ENCODE measurements at places on chromosomes 2 and 18.

GRCh38 chr2:33312355-33312754 is 164.1 kb upstream of the RASGRP3 start:
- no peak for DNase-seq

GRCh38 chr2:85537600-85538506 is 1.1 kb upstream of the MAT2A start:
- no peak for DNase-seq

DNA sequence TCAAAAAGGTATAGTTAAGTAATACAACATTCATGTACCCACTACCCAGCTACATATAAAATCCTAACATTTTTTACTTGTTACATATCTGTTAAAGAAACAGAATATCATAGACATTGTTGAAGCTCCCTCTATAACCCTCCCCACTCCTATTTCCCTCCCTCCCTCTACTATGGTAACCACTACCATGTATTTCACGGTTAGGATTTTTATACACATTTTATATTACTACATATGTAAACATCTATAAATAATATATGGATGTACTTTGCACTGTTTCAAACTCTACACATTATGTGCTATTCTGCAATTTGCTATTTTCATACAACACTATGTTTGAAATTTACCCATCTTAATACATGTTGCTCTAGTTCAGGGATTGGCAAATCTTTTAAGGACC is 36.3 kb downstream of the THOC1 start:
- no peak for DNase-seq

DNA sequence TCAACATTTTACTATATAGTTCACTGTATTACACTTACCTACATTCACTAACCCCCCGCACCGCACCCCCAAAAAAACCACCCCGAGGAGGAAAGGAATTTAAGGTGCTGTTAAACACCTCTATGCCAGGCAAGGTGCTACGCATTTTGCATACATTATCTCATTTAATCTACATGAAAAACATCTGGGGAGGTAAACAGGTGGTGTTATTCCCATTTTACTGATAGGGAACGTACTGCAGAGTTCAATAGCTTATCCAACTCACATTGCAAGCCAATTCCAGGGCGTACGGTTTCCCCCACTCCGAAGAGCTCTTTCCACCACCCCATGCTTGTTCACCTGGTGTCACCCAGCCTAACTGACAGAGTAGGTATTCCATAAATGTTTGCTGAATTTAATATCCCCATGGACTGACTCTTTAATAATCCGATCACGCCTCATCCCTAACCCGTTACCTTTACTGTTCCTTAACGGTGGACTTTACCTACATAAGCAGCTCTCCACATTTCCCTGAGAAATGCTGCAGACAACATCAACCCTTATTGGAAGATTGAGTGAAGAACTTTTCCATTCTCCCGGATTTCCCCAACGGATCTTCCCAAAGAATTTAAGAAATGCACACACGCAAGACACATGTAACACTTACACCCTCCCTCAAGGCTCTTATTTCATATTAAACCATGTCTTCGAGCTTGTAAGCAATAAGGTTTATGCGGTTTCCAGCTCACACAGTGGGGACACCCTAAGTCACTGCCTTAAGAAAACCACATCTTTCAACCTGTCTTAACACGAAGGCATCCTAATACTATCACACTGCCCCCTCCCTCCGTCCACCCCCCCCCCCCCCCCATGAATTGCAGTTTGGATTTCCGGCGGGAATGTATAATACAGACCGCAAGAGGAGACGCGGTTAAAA is 1.2 kb downstream of the RAPH1 start:
- DNase-seq = no peak

DNA sequence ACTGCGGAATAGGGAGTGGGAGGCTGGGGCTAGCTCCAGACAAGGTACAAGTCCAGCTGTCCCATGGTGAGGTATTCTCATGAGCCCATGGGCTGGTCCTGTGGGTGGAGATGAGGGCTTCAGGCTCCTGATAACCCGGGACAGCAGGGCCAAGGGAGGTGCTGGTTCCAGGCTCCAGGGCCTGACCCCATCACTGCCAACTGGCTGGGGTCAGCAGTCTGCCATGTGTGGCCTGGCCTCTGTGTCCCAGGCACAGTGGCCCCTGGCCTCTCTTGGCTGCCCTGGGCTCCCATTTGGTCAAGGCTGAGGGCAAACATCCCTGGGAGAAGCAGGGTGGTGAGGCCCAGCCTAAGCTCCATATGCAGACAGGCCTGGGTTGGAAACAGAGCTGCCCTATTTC is 966 bp upstream of the OXER1 start:
- no peak for DNase-seq

GRCh38 chr2:233474308-233475160 is 92.0 kb downstream of the USP40 start:
- no peak for DNase-seq

GRCh38 chr2:144671695-144672455 is 152.0 kb upstream of the ZEB2 start:
- DNase-seq = no peak

DNA sequence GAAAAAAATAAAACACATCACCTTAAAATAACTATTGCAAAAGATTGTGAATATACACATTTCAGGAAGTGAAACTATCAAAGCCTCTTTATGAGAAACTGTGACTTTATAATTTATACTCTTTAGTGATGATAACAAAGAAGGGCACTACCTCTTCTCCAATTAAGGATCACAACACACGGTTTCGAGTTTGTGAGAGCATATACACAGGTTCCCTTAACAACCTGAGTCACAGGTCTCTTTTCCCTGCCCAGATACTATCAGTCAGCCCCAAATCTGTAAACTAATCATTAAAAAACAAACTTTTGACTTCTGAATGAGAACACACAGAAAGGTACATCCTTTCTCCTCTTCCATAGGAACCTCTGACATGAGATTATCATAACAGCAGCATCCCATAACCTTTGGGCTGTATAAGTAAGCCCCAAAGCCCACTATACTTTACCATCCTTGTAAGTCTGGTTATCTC is 44.9 kb downstream of the PTPN2 start:
- DNase-seq = peak; percentile 13

- no peak for DNase-seq
Observed at GRCh38 chr18:8162802-8163201, 446.4 kb upstream of the RAB12 start.

- DNase-seq = no peak
Observed at GRCh38 chr2:235958221-235958930, 209.8 kb downstream of the GBX2 start.

GRCh38 chr2:11395389-11395788 is 51.0 kb upstream of the ROCK2 start:
- no peak for DNase-seq

- no peak for DNase-seq
Observed at GRCh38 chr2:127105656-127106456, 1.1 kb downstream of the BIN1 start.

DNA sequence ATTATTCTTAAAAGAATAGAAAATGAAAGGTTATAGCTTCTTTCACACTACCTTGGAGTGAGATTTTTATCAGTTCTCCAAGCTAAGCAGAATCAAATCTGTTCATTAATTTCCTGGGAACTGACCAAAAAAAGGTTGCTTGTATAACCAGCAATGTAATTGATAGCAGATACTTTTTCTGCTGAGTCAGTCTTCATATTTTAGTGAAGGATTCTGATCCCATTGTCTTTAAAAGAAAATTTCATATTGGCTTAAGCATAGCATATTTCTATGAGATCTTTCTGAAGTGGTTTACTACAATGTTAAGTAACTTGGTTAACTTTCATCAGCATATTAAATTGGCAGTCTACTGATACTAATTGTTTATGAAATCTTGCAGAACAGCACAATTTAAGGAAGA is 338.0 kb downstream of the TMX3 start:
- DNase-seq = no peak

DNA sequence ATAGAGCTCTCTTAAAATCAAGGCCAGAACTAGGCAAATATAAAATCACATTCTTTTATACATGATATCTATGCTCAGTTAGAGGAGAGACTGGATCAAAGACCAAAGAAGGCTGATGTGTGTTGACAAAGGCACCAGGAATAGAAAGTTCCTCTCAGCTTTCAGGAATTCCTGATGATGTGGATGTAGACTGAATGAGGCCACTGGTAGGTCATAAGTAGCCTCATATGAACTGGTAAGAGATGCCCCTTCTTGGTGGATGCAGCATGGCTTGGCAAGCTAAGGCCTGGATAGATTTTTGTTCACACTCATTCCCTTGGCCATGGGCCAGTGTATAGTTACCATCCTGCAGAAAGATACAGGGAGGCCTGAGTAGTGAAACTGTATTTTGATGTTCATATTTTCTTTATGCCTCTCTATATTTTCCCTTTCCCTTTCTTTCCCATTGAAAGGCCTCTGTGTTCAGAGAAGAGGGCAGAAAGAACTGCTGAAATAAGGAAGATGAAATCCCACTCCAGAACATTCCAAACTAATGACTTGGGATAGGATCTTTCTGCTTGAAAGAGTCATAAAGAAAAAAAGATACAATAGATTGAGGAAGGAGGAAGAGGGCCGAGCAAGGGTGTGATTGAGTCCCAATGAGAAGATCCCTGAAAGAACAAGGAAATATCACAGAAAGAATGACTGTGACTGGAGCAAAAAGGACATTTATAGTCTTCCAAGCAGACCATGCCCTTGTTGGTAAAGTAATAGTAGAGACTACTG is 2182.7 kb upstream of the PIK3C3 start:
- DNase-seq = no peak

DNA sequence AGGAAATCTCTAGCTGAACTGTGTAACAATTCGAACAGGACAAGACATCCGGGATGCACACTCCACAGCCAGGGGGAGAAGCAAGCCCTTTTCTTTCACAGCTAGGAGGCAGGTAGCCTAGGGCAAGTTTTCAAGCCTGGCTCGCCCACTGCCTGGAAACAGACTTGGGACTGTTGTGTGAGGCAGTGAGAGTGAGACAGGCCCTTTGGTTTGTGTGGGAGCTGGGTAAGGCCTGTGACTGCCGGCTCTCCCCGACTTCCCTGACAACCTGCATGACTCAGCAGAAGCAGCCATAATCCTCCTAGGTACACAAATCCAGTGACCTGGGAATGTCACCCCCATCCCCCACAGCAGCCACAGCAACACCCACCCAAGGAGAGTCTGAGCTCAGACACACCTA is 179.7 kb downstream of the WDPCP start:
- DNase-seq = no peak

- DNase-seq = no peak
Observed at GRCh38 chr2:21763501-21763900, 639.7 kb downstream of the TDRD15 start.

DNA sequence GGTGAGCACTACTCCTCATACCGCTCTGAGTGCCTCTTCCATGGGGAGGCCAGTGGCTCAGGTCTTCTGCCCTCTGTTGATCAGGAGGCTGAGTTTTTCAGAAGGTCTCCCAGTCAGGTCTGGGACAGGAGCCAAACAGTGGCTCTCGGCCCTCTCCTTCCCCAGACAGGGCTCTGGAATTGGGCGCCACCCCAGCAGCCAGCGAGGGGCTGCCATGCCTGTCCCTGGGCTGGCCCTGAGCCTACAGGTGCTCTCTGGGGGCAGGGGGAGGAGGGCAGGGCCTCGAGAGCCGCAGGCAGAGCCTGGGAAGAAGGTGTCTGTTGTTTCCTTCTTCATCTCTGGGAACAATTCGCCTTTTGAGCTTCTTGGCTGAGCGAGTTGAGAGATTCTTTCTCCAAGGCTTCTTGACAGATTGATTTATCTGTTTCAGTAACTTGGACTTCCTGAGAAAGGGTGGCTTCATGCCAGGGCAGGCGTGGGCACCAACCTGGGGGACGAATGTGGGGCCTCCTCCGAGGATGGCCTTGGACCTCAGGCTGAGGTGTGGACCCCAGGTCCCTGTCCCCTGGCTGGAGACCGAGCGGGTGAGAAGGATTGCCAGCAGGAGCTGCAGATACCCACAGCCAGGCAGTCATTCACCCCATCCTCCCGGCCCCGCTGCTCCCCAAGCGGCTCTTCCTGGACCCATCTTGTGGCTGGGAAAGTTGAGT is 64.7 kb upstream of the GLI2 start:
- no peak for DNase-seq

DNA sequence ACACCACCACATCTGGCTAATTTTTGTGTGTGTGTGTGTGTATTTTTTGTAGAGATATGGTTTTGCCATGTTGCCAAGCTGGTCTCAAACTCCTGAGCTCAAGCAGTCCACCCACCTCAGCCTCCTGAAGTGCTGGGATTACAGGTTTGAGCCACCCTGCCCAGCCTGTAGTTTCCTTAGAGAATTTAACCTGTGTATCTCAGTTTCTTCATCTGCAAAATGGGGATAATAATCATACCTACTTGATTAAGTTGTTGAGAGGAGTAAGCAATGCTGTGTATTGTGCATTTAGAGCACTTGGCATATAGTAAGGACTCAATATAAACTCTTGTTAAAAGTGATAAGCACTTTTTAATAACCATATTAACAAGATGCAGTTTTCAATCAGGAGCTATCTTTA is 6.3 kb upstream of the SANBR start:
- no peak for DNase-seq

GRCh38 chr2:179861416-179862067 is at the start of gene ZNF385B:
Gene ZNF385B, minus strand, starts transcription at chr2:179861612.
- DNase-seq = no peak

DNA sequence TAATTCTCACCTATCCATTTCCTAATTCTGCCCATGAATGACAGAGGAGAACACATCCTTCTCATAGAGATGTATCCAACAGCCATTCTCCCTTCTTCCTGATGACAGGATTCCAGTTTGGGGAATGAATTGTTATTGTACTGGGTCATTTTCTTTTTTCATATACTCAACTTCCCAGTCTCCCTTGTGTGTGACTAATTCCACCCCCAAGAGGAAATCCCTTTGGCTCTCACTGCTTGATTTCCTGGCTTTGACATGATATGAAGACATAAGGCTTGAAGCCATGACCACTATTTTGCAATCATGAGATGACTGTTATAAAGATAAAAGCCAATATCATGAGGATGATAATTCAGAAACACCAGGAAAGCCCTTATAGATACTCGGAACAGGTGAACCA is 384.7 kb upstream of the ACVR2A start:
- no peak for DNase-seq

DNA sequence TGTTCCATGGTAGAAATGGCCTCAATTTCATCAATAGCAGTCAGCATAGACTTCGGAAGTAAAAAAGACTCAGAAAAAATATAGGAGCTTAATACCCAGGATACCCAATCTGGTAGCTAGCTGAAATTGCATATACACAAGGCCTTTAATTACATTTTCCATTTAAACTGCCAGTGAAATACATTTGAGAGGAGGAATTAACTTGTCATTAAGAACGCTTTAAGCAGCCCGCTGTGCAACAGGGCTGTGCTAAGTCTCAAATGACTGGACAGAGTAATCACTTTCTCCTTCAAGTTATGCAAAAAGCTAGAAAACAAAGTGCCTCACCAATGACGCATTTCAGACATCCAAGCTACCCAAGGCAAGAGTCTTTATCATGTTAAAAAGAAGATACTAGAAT is 558.8 kb downstream of the MBD2 start:
- DNase-seq = no peak

- DNase-seq = no peak
Observed at GRCh38 chr2:216690853-216691741, 4.3 kb downstream of the IGFBP5 start.

GRCh38 chr2:64679673-64680425 is 26.1 kb upstream of the SERTAD2 start:
- no peak for DNase-seq

GRCh38 chr2:112958428-112959108 is 19.2 kb upstream of the IL36G start:
- peak; percentile 40 for DNase-seq
